ENCODE measurements at places on chromosomes 16 and 17.
A peak's percentile ranks its signal among the peaks of the same experiment; 100 is the strongest.

DNA sequence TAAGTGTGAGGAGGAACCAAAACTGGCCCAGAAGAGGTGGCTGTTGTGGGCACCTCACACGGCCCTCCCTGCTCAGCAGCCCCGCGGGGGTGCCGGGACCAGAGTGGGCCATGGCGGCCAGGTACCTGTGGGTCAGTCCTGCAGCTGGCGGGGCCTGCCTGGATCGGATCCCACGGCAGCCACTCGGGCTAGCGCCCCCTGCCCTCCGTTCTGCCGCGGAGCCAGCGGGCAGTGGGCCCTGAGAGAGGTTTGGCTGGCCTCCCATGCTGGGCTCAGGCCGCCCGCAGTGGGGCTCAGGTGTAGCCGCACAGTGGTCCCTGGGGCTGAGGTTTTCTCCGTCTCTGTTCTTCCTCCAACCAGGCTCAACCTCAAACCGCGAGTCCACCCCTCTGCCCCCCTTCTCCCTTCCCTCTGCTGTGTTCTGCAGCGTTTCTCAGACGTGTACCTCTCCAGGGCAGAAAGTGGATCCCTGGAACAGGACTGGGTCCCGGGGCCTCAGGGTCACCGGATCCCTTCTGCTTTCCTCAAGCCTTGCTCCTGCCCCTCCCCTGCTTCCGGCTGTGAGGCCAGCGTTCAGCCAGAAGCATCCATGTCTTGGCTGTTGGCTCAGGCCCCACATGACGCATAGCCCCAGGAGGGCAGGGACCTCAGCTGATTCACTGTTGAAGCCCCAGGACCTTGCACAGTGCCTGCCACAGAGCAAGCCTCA lies 28.6 kb upstream of the ITGA3 start:
- peak overlapping the region; percentile 91 for H3K27ac ChIP-seq
- H3K4me1 ChIP-seq: peaks cover 34% of the 10 kb centered on the region
- H3K4me3 ChIP-seq: peak overlapping the region; percentile 33
- no peak for DNase-seq
- no peaks in the 10 kb centered on the region for H3K27me3 ChIP-seq

DNA sequence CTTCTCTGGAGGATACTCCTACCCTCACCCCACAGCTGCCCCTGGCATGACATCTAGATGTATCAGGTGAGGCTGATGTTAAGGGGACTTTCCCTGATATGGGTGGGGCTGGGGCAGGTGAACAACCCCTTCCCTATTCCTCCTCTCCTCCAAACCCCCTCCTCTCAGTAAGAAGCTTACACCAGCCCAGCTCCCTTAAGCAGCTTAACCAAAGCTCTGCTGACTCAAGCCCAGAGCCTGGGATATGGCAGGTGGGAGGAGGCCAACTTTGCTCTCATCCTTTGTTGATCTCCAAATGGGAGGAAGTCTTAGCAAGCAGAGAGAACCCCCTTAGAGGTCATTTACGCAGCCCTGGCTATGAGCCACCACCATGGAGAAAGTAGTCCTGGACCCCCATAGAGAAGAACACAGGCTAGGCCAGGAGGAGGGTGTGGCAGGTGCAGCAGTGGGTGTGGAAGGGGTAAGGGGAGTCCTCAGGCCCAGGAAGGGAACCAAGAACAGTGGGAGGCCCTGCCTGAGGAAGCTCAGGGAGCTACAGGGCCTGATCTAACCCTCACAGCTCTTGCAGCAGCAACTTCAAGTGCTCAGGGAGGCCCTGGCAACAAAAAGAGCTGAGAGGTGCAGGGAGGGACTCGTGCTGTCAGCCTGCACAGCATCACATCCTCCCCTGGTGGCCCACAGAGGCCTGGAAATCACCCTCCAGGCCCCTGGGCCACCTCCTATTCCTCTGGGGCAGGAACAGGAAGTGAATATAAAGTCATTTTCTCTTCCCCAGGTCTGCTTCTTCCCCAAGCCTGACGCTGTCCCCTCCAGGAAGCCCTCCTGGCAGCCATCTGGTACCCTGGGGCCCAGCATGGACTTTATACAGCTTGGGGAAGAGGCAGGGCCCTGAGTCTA lies 2.9 kb downstream of the UNC119 start:
- H3K27ac ChIP-seq: no peak overlapping the region
- no peaks in the 10 kb centered on the region for H3K27me3 ChIP-seq
- no peaks in the 10 kb centered on the region for H3K36me3 ChIP-seq
- peaks cover 9% of the 10 kb centered on the region for H3K4me1 ChIP-seq
- no peak overlapping the region for H3K4me3 ChIP-seq

DNA sequence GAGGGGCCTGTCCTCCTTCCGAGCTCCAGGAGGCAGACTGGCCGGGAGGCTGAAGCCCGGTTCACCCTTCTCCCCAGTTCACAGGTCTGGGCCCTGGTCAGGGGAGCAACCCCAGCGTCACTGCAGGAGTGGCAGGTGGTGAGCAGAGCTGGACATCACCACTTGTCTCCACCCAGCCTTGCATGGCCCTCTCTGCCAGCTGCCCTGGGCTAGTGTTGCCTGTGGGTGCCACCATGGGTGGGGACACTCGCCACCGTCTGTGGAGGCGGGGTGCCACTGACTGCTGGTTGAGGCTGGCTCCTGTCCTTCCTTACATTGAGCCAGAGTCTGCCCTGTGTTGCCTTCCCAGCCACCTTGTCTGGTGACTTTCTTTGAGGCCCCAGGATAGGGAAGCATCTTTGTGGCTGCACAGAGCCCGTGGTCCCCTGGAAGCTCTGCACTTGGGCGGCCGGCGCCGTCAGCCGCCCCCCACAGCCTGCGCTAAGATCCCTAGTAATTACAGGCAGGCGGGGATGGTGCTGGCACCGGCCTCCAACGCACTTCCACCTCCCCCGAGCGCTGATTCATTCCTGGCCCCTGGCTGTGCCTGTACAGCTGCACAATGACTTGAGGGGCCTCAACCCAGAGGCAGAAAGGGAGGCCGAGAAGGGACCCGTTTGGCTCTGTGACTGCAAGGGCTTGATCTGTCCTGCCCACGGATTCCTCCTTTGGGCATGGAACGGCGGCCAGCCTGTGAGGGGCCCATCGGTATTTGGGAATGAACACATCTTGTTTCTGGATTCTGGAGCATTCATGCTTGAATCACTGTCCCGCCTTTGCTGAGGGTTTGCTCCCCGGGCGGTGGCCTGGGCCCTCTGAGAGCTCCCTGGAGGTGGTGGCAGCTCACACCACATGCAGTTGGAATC lies 5.2 kb downstream of the BAIAP2 start:
- H3K27ac ChIP-seq: peak overlapping the region; percentile 99
- peak overlapping the region; percentile 29 for H3K4me3 ChIP-seq
- no peaks in the 10 kb centered on the region for H3K27me3 ChIP-seq

GRCh38 chr17:27633312-27634025 lies 2.5 kb downstream of the LGALS9 start:
- H3K4me3 ChIP-seq: no peak overlapping the region
- no peaks in the 10 kb centered on the region for H3K4me1 ChIP-seq
- no peaks in the 10 kb centered on the region for H3K27me3 ChIP-seq
- no peak overlapping the region for H3K27ac ChIP-seq

DNA sequence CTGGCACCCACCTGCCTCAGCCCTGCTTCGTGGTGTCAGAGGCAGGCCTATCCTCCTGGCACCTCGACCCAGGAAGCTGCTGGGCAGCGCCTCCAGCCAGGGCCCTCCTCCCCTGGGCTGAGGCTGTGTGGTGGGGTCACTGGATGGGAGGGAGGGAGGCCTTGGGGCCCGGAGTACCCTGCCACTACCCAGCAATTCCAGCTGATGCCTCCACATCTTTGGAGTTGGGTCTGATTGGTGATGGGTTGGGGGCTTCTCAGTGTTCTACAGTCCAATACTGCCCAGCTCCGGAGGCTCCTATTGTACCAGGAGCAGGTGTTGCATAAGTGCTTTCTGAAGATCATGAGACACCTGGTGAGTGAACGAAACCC lies 48.0 kb downstream of the USP22 start:
- H3K27me3 ChIP-seq: no peaks in the 10 kb centered on the region
- no peaks in the 10 kb centered on the region for H3K36me3 ChIP-seq
- H3K4me1 ChIP-seq: peaks cover 2% of the 10 kb centered on the region
- no peak for DNase-seq
- H3K27ac ChIP-seq: no peak overlapping the region

DNA sequence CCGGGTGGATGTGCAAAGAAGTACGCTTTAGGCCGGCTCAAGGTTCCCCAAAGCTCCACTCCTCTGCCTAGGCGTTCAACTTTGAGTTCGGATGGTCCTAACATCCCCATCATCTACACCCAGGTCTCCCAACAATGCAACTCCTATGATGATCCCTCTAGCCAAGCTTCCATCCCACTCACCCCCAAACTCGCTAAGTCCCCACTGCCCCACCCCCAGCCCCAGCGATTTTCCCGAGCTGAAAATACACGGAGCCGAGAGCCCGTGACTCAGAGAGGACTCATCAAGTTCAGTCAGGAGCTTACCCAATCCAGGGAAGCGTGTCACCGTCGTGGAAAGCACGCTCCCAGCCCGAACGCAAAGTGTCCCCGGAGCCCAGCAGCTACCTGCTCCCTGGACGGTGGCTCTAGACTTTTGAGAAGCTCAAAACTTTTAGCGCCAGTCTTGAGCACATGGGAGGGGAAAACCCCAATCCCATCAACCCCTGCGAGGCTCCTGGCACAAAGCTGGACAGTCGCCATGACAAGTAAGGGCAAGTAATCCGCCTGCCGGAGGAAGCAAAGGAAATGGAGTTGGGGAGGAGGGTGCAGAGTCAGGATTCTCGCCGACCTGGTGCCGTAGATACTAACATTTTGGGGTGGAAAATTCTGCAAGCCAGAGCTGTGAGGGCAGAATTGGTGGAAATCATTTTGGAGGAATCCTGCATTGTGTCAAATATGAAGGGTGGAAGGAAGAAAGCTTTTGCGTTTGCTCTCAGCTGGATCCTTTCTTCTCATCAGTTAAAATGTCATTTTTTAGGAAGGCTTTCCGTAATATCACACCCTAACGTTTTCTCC lies at the start of gene TP53:
Gene TP53, minus strand, starts transcription at position 419 of the 836 bp plus-strand sequence. CDS start 10,896 bp downstream, outside the sequence.
- H3K36me3 ChIP-seq: peaks cover 12% of the 10 kb centered on the region
- peak within 1 kb of the TSS; percentile 91 for H3K4me3 ChIP-seq
- H3K4me1 ChIP-seq: peaks cover 9% of the 10 kb centered on the region
- DNase-seq: peak; percentile 91

DNA sequence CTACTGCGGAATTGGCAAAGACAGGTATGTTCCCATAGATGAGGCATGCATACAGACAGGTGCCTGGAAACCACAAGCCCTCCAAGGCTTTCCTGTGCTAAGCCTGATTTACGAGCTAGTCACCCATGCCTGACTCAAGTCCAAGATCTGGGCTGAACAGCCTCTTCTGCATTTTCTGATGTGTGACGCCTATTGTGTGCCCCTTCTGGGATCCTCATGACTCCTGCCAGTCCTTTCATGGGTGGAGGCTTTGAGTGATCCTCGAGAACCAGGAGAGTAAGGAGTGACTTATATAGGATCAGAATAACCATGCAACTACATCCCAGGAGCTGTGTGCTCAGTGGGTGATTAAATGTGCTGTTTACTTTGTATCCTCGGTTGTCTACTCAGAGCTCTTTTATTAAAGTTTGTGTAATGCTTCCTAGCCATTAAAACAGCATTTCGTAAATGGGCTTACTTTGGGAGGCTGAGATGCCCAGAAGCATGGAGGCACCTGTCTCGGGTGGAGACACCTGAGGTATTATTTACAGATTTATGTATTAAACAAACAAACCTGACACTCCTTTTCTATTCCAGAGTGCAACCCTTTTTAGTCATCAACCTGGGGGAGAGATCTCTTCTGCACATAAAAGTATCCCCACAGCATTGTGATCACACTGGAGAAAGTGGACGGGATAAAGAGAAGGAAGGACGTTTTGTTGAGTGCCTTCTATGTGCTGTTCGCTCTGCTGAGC lies 373.0 kb upstream of the DYNLRB2 start:
- H3K4me3 ChIP-seq: no peak overlapping the region
- no peaks in the 10 kb centered on the region for H3K27me3 ChIP-seq
- H3K36me3 ChIP-seq: no peaks in the 10 kb centered on the region
- no peaks in the 10 kb centered on the region for H3K4me1 ChIP-seq
- DNase-seq: no peak

GRCh38 chr16:11681556-11681955 lies 13.3 kb downstream of the SNN start:
- H3K4me1 ChIP-seq: no peaks in the 10 kb centered on the region
- no peaks in the 10 kb centered on the region for H3K27me3 ChIP-seq
- no peak overlapping the region for H3K4me3 ChIP-seq
- DNase-seq: no peak

DNA sequence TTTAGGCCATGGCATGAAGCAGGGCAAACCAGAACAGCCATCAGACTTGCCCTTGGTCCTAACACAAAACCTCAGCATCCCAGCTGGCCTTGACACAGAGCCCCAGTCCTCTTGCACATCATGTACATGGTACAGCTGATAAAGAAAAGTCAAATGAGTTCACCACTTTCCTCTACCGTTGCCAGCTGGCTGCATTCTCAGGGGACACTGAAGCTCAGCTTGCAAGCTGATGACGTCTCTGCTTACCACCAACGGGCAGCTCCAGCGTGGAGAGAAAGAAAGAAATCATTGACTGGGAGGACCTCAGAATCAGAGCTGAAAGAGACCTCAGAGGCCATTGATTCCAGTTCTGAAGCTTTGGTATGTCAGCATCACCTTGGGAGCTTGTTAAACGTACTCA lies 80.7 kb upstream of the CES5A start:
- H3K4me3 ChIP-seq: no peak overlapping the region
- H3K36me3 ChIP-seq: no peaks in the 10 kb centered on the region
- no peak overlapping the region for H3K27ac ChIP-seq
- DNase-seq: no peak
- no peaks in the 10 kb centered on the region for H3K4me1 ChIP-seq

- H3K4me3 ChIP-seq: no peak overlapping the region
- no peaks in the 10 kb centered on the region for H3K4me1 ChIP-seq
- no peaks in the 10 kb centered on the region for H3K27me3 ChIP-seq
- DNase-seq: no peak
- H3K27ac ChIP-seq: no peak overlapping the region
Observed at GRCh38 chr16:11551842-11552241, 34.9 kb downstream of the LITAF start.

DNA sequence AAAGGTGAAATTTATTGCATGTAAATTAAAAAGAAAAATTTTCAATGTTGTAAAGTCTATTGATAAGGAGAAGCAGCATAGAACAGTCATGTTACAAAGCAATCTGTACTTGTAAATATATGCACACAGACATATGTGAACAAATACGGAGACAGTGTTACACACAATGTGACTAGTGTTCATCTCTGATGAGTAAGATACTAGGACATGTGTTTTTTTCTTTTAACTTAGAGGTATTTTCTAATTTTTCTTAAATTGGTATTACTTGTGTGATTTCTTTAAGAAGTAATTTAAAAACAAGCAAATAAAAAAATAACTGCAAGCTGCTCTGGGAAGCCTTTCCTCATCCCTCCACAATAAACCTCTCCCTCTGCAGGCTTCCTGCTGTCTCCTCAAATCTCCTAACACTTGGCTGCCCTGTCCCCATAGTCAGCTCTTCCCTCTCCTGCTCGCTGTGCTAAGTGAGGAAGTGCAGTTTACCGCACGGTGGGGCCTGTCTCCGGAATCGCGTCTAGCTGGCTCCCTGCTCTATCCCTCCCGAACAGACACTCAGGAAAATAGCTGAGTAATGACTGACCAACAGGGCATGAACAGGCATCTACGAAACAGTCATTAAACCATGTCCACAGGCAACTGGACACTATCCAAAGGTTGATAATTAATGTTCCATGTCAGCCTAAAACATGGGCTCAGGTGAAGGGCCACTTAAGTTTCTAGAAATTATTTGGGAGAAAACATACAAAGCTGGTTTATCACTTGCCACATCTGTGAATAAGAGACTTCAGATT lies 35.9 kb downstream of the CMTM4 start:
- no peaks in the 10 kb centered on the region for H3K36me3 ChIP-seq
- peaks cover 31% of the 10 kb centered on the region for H3K4me1 ChIP-seq
- H3K27me3 ChIP-seq: no peaks in the 10 kb centered on the region
- no peak for DNase-seq
- peak overlapping the region; percentile 84 for H3K27ac ChIP-seq

GRCh38 chr16:85586380-85587104 lies 26.6 kb upstream of the GSE1 start:
- H3K4me3 ChIP-seq: no peak overlapping the region
- DNase-seq: no peak
- H3K4me1 ChIP-seq: peaks cover 39% of the 10 kb centered on the region
- H3K27me3 ChIP-seq: no peaks in the 10 kb centered on the region
- no peaks in the 10 kb centered on the region for H3K36me3 ChIP-seq
- H3K27ac ChIP-seq: no peak overlapping the region

Measured in Panc1 (cell line).